ENCODE measurements at places on chromosomes 7 and 10.

DNA sequence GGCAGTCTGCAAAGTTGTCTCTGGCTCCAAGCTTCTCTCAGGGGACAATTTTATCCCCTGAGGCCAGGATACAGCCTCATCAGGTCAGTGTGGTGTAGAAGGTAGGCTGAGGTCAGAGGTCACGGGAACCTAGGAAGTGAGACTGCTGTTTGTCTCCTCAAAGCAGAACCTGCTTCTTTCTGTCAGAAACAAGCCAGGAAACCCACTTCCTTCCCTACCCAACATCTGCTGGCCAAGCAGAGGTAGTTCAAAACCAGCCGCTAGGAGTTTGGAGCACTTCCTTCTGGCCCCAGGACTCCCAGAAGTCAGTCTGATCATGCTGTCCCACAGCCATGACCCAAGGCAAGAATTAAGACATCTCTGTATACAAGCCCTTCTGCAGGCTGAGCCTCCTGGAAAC, 12.2 kb downstream of the CLRN3 start:
- no peak for DNase-seq

DNA sequence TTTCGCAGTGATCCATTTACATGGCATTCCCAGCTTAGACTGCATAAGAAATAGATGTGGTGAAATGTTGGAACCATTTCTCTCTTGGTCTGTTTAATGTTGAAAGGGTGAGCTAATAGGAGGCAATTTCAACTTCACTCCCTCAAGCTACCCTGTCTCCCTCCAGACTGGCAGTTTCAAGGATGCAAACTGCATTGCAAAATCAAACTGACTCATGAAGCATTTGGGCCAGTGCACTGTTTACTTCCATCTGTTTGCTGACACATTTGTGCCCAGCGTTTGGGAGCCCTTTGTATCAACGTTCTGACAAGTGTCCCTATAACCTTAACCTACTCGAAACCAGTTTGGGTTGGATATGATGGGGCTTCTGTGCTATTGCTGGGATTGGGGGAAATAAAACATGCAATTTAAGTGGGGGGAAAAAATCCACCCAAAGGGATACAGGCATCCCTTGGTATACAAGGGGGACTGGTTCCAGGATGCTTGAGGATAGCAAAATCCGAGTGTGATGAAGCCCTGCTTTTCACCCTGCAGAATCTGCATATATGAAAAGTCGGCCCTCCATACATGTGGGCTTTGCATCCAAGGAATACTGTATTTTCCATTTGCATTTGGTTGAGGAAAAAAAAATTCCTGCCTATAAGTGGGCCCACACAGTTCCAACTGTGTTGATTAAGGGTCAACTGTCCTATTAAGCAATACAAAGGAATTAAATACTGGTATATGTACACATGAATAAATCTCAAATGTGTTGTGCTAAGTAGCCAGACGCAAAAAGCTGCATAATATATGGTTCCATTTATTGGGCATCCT, 15.6 kb downstream of the RHEB start:
- DNase-seq = no peak

GRCh38 chr7:15041226-15041625, 138.7 kb upstream of the DGKB start:
- DNase-seq = no peak

DNA sequence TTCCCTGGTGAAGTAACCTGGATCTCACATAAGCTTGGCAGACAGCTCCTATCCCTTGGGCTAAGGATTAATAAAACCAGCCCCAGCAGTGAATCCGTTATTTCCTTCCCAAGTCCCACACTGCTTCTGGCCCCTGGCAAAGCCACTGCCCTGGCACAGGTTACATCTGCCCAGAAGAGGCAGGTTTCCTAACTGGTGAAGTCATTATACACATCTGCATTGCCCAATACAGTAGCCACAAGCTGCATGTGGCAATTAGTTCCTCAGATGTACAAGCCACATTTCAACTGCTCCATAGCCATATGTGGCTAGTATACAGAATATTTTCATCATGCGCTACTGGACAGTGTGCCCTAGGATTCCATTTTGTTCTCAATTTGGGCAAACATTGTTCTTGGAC, 273.0 kb downstream of the GRM8 start:
- DNase-seq = no peak

DNA sequence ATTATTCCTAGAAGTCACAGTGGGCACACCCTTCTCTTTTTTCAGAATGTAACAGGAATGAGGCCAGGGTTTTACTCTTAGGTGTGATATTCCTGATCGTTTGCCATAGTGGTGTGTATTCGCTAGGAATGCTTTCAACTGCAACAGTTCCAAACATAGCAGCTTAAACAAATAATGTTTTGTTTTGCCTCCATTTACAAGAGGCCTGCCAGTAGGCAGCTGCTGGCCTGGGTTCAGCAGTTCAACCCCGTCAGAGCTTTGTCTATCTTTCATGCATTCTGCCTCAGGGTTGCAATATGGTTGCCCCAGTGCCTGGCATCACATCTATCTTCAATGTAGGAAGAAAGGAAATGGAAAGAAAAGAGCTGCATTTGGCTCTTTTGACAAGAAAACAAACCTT, 21.7 kb upstream of the RET start:
- no peak for DNase-seq

DNA sequence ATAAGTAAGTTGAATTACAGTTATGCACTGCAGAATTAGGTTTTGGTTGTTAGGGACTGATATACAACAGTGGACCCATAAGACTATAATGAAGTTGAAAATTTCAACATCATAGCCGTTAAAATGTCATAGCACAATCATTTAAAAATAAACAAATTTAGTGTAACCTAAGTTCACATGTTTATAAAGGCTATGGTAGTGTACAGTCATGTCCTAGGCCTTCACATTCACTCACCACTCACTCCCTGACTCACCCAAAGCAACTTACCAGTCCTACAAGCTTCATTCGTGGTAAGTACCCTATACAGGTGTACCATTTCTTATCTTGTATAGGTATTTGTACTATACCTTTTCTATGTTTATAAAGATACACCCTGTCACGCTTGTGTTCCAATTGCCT, 113.7 kb downstream of the RAB11FIP2 start:
- no peak for DNase-seq

DNA sequence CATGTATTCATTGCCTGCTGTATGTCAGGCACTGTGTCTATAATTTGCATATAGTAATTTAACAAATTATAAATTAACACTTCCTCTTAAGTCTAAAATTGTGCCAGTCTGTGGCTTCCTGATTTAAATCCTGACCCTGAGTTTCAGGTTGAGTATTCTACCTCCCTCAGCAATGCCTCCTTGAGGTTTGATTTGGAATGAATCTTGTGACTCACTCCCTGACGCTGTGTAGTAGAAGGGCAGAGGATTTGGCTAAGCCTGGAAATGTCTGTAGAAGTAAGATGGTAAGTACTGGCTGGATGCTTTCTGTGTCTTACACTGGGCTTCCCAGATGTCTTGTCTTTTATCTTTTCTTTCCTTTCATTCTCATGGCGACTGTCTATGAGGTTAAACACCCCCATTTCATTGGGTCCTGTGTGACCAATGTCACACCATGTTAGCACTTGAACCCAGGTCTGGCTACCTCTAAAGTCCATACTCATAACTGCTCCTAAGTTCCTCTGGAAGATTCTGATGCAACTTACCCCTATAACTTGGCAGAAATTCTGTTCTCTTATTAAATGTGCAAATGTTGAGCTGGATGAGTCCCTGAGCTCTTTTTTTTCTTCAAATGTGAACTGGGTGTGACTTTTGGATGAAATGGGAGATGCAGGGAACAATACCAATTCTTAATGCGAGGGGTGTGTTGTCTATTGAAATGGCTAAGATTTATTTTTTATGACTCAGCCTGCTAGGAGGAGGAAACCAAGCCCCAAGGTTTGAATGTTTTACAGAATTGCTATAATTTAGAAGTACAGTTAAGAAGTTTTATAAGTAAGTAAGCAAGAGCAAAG, 48.5 kb downstream of the PLCE1 start:
- DNase-seq = no peak

DNA sequence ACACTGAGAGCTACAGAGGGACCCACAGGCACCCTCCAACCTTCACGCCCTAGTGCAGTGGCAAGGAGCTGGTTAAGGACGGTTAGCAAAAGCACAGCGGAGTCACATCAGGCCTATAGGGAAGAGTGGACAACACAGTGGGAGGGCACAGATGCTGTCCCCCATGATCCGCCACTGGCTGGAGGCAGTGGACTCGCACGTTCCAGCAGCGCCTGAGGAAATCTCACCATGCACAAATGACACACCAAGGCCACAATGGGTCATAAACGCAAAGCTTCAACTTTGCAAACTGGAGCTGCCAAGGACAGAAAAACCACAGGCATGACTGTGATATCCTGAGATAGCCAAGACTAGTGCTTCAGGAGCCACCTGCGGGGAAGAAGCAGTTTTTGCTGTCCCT, 58.8 kb downstream of the GRB10 start:
- DNase-seq = no peak

- DNase-seq = no peak
Measured at GRCh38 chr7:30027065-30027456, 559 bp upstream of the FKBP14 start.

GRCh38 chr10:103100620-103101019, 92.5 kb downstream of the NT5C2 start:
- no peak for DNase-seq

DNA sequence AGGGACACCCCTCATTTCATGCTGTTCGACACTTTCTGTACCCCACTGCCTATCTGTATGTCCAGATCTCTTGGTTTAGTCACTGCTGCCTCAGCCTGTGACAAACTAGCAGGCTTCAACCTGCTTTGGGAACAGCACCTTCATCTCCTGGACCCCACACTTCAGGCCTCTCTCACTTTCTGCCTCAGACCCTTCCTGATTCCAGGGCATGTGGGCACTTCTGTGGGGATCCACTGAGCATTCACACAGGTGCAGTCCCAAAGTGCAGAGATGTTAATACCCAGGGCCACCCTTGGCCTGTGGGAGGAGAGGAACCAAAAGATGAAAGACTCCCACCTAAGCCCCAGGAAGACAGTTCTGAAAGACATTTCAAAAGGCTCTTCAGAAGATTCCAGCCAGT, 29.4 kb upstream of the C10orf71 start:
- DNase-seq = no peak

DNA sequence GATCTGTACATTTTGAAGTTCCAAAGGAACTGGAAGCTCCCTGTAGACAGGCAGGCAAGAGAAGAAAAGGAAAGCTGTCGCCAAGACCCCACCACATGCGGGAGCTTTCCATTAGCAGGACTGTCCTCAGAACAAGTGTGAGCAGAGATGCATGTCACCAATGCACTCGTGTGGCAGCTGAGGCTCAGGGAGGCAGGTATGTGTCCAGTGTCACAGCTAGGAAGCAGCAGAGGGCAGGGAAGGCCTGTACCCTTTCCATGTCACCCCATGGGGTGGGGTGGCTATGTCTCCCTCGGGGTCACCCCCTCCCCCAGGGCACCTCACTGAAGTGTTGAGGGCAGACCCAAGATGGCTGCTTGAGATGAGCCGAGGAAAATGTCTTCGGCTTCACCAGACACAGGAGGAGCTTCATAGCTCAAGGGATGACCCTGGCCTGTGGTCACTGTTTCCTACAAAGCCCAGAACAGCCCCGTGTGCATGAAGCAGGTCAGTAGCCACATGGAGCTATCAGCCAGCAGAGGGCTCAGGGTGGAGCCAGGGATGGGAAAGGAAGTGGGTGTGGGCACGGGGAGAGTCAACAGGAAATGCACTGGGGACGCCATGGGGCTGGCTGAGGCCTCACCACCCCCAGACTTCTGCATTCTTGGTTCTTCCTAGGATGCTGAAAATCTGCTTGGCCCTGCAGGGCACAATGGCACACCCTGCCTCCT, 96.6 kb downstream of the FAM53B start:
- peak; percentile 80 for DNase-seq

- no peak for DNase-seq
Measured at GRCh38 chr7:34138483-34138882, 233.1 kb downstream of the BMPER start.

DNA sequence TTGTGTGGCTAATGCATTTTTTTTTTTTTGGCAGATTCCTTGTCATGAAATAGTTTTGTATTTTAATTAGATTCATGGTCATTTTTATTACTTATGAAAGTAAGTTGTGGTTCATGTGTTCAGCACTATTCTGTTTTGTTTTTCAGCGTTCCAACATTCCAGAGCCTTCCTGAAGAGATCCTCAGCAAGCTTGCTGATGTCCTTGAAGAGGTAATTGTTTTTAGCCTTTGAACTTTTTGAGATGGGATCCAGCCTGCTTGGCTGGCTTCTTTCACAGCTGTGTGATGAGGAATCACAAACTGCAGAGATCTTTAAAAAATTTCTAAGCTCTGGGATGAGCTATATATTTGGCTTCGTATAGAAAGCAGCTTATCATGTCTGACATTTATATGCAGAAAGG, 208.0 kb upstream of the CSTF2T start:
- DNase-seq = no peak

DNA sequence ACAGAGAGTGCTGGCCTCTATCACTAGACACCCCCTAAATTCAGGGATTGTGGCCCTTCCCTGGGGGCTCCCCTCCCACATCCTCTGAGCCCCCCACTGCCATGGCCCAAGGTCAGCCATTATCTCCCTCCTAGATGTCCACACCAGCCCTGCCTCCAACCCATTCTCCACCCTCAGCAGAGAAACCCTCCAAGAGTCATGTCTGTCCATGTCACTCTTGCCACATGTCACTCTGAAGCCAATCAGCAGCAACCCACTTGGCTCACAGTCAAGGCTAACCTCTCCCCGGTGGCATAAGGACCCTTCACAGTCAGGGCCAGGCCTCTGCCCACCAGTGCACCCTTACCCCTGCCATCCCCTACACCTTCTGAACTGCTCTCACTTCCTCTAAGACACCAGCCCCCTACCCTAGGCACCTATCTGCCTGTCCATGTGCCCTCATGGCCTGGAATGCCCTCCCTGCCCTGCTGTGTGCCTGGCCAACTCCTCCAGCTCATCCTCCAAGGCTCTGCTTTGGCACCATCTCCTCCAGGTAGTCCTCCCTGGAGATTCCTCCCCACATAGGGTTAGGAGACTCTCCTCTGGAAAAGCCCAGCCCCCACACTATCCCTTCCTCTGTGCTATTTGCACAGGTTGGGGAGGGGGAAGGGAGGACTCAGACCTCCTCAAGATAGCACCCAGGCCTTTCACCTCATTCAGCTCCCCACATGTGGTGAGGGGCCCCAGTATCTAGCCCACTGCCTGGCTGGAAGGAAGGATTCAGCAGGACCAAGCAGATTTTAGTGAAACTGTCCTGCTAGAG, 83.7 kb downstream of the GRID1 start:
- no peak for DNase-seq

GRCh38 chr7:36287371-36288241, 102.1 kb upstream of the ANLN start:
- DNase-seq = no peak

GRCh38 chr10:58846856-58847255, 329.6 kb upstream of the PHYHIPL start:
- DNase-seq = no peak

DNA sequence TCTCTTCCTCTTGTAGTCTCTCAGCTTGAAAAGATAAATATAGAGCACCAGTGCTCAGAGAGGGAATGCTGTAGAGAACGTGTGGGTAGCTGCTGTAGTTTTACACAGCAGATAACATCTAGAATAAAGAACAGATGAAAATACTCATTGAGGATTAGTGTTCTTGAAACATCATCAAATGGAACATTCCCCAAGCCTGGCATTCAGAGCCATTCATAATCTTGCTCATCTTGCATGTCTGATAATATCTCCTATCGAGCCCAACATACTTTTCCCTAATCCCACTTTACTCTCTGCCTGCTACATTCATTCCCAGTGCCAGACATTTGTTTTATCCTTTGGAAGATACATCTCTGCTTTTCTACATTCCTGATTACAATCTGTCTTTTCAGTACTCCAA, 35.2 kb downstream of the MCU start:
- DNase-seq = no peak

All from left cardiac atrium (tissue), 4 donors.